ENCODE measurements at places on chromosomes 1 and 21. TPM values are rescaled to one million over a fixed set of nuclear protein-coding genes. Genes with fewer than 3 reads are reported as not detected.

GRCh38 chr21:42566524-42567213, 53.0 kb downstream of the SLC37A1 start:
- no peaks in the 10 kb centered on the region for H3K4me1 ChIP-seq
- no peak overlapping the region for H3K27ac ChIP-seq
- no peaks in the 10 kb centered on the region for H3K27me3 ChIP-seq

DNA sequence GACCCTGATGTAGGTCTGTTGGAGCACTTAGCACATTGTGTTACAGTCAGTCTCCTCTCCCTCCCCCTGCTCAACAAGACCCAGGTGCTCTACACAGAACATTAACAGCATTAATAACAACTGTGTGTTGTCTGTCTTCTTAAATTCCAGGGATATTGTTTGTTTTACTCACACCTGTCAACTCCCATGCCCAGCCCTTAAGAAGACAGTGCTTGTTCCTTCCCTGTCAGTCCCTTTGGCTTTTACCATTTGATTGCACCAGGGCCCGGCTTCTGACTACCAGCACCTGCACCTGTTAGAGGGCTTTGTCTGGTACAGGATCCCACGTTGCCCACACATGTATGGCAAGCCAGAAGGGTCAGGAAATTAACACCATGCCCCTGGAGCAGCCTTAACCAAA, 11.7 kb downstream of the RIMKLA start:
- no peaks in the 10 kb centered on the region for H3K4me1 ChIP-seq
- H3K4me3 ChIP-seq, result no peak overlapping the region
- H3K27ac ChIP-seq, result no peak overlapping the region
- DNase-seq, result no peak
- no peaks in the 10 kb centered on the region for H3K36me3 ChIP-seq

- no peak for DNase-seq
- no peak overlapping the region for H3K4me3 ChIP-seq
- H3K4me1 ChIP-seq, result no peaks in the 10 kb centered on the region
- no peaks in the 10 kb centered on the region for H3K36me3 ChIP-seq
Observed at GRCh38 chr1:158283965-158284364, 5.8 kb upstream of the CD1C start.

- peak overlapping the region; percentile 96 for H3K27ac ChIP-seq
- peaks cover 3% of the 10 kb centered on the region for H3K36me3 ChIP-seq
- peak; percentile 93 for DNase-seq
- H3K4me1 ChIP-seq, result peaks cover 20% of the 10 kb centered on the region
Observed at GRCh38 chr1:211260141-211261107, 1.3 kb downstream of the RCOR3 start.

GRCh38 chr1:89260042-89260441, 12.6 kb downstream of the GBP5 start:
- H3K36me3 ChIP-seq, result no peaks in the 10 kb centered on the region
- H3K4me1 ChIP-seq, result peaks cover 31% of the 10 kb centered on the region
- DNase-seq, result no peak
- H3K27ac ChIP-seq, result peak overlapping the region; percentile 59
- H3K4me3 ChIP-seq, result peak overlapping the region; percentile 16

DNA sequence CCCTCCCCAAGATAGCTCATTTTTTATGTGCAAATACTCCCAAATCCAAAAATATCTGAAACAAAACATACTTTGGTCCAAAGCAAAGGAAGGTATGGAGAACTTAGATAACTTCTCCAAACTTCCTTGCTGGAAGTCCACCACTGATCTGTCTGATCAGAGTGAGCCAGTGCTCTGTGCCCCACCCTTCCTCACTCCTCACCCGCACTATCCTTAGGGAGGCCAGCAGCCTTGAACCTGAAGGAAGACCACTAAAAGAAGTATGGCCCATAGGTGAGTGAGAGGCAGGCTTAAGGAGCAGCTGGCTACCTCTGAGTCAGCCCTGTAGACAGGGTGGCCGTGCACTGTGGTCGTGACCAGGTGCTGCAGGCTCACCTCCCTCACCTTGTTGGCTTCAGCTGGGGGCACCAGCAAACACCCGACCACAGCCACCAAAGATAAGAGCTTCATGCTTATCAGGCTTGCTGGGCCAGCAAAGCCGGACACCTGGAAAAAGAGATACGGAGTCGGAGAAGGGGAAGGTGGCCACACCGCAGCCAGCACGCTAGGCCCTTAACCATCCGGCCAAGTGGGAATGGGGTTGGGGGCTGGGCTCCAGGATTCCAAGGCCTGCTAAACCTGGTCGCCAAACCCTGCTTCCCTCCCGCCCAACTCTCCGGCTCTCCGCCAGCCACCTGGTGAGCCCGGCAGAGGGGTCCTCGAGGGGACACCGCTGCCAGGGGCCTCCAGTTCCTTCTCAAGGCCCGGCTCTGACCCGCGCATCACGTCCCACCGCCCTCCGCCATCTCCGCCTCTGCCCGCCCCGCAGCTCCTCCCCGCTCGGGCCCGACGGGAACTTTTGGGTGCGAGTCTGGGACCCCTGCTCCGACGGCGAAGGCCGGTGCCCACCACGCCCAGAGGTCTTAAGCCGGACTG, 543 bp downstream of the TMEM9 start:
- DNase-seq, result no peak
- peak overlapping the region; percentile 82 for H3K4me3 ChIP-seq
- H3K4me1 ChIP-seq, result peaks cover 5% of the 10 kb centered on the region
- peaks cover 34% of the 10 kb centered on the region for H3K36me3 ChIP-seq
- H3K27me3 ChIP-seq, result no peaks in the 10 kb centered on the region

- no peak overlapping the region for H3K4me3 ChIP-seq
- H3K27ac ChIP-seq, result no peak overlapping the region
- H3K27me3 ChIP-seq, result no peaks in the 10 kb centered on the region
- no peak for DNase-seq
Observed at GRCh38 chr1:193553564-193553963, 367.2 kb upstream of the B3GALT2 start.

DNA sequence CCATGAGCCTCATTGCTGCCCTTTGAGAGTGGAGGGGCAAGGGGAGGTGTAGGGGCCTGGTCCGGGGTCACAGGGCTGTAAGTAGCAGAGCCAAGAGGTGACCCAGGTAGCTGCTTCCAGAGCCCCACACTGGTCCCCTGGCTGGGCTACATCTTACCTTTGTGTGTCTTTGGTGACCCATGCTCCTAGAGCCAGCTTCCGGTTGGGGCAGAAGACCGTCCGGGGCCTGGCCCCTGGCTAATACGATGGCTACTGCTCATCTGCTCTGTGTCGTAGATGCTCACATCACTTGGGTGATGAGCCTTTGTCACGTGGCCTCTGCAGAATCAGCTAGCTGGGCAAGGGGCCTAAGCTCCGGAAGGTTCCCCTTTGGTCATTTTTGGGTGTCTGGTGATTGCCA, 20.6 kb downstream of the ABCG1 start:
- H3K36me3 ChIP-seq, result no peaks in the 10 kb centered on the region
- DNase-seq, result no peak
- peaks cover 19% of the 10 kb centered on the region for H3K4me1 ChIP-seq

- H3K36me3 ChIP-seq, result no peaks in the 10 kb centered on the region
- no peak overlapping the region for H3K4me3 ChIP-seq
- H3K27me3 ChIP-seq, result peaks cover 16% of the 10 kb centered on the region
- H3K27ac ChIP-seq, result no peak overlapping the region
Observed at GRCh38 chr21:42063571-42064521, 7.3 kb upstream of the UMODL1 start.

Gene UBASH3A
- total RNA-seq, result 0.86 TPM

Gene RNU1-3
- total RNA-seq, result 2,606 TPM

Gene SPRR2G
- total RNA-seq, result not detected

Gene FCMR
- total RNA-seq, result 8.9 TPM

Data from heart left ventricle (tissue), 16 donors.